Peyer's patch (tissue), 4 donors: ENCODE measurements at places on chromosomes 3 and 15. TPM values are rescaled to one million over a fixed set of nuclear protein-coding genes. Genes with fewer than 3 reads are reported as not detected.

Gene SLC12A8
- 24.2 TPM for total RNA-seq

Gene SV2B
- 2.5 TPM for total RNA-seq

Gene CHRD
- 5.1 TPM for total RNA-seq

Gene SAMMSON
- not detected for total RNA-seq

Gene RYR3
- total RNA-seq: 2.8 TPM

Gene ZNF639
- 27.0 TPM for total RNA-seq

Gene EAF1
- total RNA-seq: 27.1 TPM

Gene SCN5A
- 0.13 TPM for total RNA-seq

Gene BNC1
- total RNA-seq: not detected

Gene ADPGK
- 85.2 TPM for total RNA-seq

Gene COL8A1
- total RNA-seq: 2.3 TPM

Gene EPHA6
- 1.7 TPM for total RNA-seq

Gene CNTN6
- 0.47 TPM for total RNA-seq

Gene CATSPER2
- 9.3 TPM for total RNA-seq

Gene PAK6
- total RNA-seq: not detected

Gene PLIN1
- 7.5 TPM for total RNA-seq

Gene TRMT10C
- 28.9 TPM for total RNA-seq

Gene MKRN3
- total RNA-seq: not detected

Gene ARL6
- total RNA-seq: 3.2 TPM
